Epithelial cell of proximal tubule (primary cell): ENCODE measurements at places on chromosomes 3 and 15. TPM values are rescaled to one million over a fixed set of nuclear protein-coding genes. Genes with fewer than 3 reads are reported as not detected.
A peak's percentile ranks its signal among the peaks of the same experiment; 100 is the strongest.

DNA sequence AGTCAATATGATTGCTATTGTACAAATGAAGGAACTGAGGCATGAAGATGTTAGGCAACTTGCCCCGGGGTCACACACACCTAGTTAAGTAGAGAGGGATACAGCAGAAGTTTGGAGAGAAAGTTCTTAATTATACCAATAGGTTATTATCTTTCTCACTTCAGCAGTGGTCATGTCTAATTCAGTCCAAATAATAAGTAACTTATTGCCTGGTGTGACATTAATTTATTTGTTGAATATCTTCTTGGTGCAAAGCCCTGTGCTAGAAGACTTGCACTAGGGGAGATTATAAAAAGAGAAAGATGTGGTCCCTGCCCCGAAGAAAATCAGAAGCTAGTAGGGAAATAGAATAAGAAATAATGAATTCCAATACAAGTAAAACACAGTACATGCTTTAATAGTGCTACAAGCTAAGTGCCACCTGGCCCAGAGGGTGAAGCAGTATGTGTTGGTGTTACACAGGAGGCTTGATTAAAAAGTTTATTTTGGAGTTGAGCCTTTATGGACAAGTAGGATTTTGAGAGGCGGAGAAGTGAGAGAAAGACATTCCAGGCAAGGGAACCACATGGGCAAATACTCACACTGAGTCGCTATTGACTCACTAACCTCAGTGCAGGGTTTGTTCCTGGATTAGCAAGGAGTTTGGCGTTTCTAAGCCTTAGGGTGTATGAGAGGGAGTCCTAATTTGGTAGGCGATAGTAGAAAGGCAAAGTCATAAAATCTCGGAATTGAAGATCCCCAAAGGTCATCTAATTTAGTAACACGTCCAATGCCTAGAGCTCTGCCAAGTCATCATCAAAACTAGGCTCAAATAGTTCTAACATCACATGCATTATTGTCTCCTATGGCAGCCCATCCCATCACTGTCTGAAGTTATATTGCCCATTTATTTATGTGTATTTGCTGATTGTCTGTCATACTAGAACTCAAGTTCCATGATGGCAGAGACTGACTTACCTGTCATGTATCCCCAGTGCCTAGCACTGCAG lies 19.2 kb upstream of the GSK3B start:
- DNase-seq, result peak; percentile 61

OR5K2 gene
- not detected in 2 replicates for total RNA-seq

- no peak for DNase-seq
Observed at GRCh38 chr3:107431246-107432012, 54.2 kb downstream of the CCDC54 start.

DNA sequence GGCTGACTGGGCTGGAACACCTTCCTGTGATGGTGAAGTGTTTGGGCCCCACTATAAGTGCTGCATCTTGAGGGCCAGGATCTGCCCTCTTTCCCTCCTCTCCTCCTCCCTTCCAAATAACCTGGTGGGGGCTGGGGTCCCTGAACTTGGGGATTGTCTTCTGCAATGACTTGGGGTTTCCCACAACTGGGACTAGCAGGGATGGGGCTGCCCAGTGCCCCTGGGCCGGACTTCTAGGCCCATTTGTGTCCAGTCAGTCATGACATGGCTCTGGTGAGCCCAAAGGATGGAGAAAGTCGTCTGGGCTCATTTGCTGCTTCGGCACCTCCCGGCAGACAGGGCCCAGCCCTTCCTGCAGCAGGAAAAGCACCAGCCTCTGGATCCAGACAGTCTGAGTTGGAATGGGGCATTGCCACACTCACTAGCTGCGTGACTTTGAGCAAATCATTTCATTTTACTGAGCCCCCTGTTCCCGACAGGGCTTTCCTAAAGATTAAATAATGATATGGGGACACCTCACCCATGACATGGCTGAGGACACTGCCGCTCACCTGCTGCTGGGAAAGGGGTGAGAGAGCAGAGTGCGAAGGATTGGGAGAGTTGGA lies 113.2 kb downstream of the DNAJB8 start:
- DNase-seq, result no peak

KNG1 gene
- total RNA-seq, result not detected in 2 replicates
